DMS53 (cell line): ENCODE measurements at places on chromosomes 2 and 18.

DNA sequence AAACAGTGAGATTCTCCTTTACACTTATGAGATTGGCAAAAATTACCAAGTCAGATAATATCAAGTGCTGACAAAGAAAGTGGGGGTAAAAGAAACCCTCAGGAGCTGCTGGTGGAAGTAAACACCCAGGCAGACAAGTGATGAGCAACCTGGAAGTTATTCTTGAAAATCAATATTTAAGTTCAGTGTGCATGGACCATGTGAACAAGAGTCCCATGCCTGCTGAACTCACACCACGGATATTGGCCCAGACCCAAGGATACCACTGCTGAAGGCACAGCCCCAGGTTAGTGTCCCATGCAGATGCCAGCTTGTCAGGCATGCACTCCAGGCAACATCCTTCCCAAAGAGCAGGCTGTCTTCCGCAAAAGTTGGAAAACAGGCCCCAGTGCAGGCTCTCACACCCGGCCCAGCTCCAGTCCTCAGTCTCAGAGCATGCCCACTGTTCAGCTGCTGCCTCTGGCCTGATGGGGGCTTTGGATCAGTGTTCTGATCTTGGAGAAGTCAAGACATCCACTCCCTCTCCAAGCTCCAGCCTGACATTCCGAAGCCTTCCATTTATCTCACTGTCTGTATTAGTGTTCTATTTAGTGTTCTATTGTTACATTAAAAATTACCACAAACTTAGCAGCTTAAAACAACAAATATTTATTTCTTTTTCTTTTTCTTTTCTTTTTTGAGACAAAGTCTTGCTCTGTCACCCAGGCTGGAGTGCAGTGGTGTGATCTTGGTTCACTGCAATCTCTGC lies 70.0 kb downstream of the HS1BP3 start:
- DNase-seq, result peak; percentile 30

DNA sequence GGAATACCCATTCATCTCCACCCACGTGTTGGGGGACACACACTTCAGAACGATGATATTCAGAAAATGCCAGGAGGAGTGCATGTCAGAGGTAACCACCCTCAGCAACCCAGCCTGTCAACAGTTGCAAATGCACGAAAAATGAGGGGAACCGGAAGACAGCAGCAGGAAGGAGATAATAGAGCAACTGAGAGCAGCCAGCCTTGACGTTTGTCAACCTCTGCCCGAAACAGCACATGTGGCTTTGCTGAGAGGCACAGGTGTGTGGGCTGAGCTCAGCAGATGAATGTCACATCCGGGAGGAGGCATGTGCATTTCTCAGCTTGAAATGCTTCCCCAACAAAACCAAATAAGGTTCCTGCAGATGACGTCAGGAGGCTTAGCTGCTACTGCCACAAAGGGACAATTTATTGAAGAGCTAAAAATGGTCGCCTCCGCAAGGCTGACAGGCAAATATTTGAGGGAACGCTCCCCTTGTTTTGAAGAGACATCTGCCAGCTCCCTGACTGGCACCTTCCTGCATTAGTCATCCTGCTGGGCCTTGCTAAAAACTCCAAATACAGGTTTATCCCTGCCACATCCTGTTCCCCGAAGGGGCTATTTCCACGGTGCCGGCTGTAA lies 419.0 kb downstream of the NBAS start:
- peak; percentile 94 for DNase-seq

DNA sequence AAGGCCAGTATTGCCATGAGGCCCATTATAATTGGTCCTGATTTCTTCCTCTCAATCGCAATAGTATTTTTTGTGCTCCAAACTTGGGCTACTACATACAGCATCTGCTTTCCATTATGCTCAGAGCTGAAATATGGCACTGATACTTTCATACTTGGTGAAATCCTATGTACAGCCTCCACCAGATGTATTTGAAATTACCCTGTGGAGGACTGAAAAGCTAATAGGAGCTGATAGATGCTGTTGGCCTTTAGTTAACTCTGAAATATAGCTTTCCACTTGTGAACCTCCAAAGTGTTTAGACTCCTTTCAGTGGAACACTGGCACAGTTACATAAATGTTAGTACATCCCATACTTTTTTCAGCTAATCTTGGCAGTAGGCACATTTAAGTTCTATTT lies 205.7 kb downstream of the NEDD4L start:
- no peak for DNase-seq

DNA sequence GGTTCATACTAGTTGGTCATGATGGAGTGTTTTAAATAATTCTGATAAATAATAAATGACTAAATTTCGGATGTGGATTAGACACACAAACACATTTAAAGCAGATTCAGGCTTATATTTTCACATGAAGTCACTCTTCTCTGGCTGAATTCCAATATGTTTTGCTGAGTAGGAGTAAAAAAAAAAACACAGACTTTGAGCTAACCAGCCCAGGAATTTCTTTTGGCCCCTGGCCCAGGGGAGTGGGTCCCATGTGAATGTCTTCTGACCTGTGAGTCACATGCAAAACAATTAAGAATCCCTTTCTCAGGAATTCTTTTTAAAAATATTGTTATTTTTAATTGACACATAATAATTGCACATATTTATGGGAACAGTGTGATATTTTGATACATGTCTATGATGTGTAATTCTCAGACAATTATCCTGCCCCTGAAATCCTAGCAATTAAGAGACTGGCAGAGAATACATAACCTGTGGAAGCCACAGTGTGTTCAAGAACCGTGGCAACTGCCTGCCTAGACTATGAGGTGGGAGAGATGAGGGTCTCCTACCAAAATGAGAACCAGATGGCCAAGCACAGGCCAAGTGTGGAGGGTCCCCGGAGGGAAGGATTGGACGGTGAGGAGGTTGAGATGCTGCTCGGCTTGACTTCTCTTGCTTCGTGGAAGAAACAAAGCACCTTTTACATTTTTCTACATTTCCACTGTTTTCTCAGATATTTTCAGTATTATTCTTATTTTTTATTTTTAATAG lies 236.4 kb downstream of the PIEZO2 start:
- no peak for DNase-seq

DNA sequence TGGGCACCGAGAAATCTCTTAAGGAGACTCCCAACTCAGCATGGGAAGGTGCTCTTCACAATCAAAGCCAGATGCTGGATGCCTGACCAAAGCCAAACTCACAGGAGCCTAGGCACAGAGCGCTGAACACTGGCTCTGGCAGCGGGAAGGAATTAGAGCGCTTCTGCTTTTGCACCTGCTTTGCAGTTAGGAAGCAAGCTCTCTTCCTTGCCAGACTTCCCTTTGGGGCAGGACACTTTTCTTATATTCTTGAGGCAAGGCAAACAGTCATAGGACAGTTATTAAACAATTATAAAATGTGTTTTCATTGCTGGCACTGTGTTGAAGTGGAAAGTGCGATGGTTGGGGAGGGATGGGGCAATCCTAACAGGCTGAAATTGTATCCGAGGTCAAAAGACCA lies 79.6 kb upstream of the DNMT3A start:
- DNase-seq, result no peak

DNA sequence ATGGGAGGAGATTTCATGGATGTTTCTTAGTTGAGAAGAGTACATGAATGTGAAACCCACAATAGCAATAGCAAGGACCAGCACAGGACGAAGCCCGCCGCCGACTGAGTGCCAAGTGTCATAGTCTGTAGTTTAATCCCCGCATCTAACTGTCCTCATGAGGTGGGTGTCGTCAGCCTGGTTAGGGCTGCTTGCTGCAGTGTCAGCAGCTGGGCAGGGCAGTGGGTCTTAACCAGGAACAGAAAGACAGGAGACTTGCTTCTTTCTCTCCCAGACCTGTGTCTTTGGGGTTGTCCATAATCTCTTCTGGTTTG lies 146.6 kb downstream of the VAPA start:
- DNase-seq, result no peak

DNA sequence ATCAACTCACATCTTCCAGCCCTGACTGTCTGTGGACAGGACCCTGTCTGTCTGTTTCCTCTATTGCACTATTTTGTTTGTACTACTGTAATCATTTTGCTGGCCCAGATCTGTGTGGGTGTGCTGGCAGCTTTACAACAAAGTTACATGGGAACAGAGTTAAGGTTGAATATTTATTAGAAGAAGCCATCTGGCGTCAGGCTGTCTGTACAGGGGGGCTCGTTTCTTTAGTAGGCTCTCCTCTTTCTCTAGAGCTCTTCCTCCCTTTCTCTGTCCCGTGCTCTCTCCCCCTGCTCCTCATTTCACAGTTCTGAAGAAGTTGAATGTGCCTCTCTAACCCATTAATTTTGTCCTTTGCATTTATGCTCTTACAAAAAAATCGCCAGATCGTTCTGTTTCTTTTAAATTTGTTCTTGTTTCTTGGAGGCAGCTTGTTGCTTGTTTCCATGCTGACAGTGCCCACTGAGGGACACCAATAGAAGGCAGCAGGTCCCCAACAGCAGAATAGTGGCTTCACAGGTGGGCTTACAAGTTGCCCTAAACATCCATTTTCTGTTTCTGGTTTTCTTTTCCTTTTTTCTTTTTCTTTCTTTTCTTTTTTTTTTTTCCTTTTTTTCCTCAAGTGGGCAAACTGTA lies 315.2 kb upstream of the ZEB2 start:
- DNase-seq, result no peak

DNA sequence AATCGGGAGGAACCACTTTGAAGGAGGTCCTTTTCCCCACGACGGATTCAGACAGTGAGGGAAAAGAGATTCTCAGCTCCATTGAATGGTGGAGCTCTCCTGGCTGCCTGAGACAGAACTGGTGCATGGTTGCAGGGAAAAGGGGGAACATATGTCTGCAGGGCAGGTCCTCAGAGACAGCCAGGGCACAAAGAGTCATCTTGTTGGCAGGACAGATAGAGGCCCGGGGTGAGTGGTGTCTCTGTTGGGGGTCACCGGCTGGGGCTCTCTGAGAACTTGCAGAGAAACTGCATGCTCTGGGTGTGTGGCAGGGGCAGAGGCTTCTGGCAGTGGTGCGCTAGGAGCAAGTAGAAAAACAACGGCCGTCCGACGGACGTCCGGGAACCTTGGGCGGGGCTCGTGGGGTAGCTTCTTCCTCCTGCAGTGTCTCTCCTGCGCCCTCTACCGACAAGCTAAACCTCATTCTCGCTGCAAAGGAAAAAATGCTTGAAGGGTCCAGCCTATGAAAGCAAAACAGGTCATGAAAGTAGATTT lies 94.3 kb downstream of the CDCA7 start:
- peak; percentile 99 for DNase-seq

- no peak for DNase-seq
These were observed 191.4 kb downstream of the MBD2 start for GRCh38 chr18:54033052-54033451.

- DNase-seq, result no peak
These were observed 223.5 kb downstream of the EIPR1 start for GRCh38 chr2:3154146-3154545.
